ENCODE measurements at places on chromosomes 2 and 18. TPM values are rescaled to one million over a fixed set of nuclear protein-coding genes. Genes with fewer than 3 reads are reported as not detected.

The EML6 gene
- total RNA-seq, result 0.25 TPM

DNA sequence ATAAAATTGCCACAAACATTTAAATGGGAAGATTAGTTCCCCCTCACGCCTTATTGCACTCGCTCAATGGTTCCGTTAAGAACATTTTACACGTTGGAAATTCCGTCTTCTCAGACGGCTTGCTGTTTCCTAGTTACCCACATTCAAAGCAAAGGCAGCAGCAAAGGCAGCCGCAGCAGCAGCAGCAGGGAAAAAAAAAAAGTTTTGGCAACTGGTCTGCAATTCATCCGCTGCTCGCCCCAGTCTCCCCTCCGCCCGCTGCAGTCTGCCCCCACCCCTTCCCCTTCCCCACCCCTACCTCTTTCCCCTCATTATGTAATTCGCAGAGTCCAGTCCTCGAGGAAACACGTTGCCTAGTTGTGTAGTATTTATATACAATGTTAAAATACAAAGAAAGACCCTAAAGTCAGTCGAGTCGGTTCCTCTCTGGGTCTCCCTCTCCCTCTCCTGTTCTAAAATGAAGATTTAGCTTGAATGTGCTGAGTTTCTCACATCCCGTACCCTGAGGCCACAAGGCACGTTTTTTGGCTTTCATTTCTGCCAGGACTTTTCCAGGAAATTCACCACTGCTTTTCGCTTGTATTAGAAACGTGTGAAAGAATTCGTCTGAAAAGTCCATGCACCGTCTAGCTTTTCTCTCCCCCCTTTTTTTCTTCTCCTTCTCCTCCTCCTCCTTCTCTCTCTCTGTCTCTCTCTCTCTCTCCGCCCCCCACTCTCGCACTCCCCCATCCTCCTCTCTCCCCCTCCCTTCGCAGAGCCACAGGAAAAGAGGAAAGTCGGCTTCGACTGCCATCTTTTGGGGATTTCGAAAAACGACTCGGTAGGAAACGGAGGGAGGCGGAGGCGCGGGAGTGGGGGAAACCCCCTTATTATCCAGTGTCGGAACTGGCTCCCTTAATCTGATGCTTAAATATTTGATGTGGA is 140.0 kb downstream of the MEIS1 start:
- no peak overlapping the region for H3K27ac ChIP-seq
- H3K27me3 ChIP-seq, result peaks cover 56% of the 10 kb centered on the region
- H3K36me3 ChIP-seq, result no peaks in the 10 kb centered on the region
- no peak overlapping the region for H3K4me3 ChIP-seq
- peaks cover 4% of the 10 kb centered on the region for H3K4me1 ChIP-seq

DNA sequence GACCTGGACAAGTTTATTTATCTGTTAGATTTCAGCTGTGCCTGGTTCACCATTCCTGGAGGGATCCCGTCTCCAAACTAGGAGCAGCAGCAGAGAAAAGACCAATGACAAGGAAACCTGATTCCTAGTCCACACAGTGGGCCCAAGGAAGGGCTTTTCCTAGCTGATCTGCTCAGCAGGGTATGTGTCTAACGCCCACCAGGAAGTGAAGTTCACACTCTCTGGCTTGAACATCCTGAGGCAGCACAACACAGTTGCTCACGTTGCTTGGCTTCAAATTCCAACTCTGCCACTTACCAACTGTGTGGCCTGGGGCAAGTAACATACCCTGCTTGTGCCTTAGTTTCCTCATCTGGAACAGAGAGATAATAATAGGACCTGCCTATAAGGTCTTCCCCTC is 42.9 kb downstream of the XDH start:
- no peak overlapping the region for H3K4me3 ChIP-seq
- no peaks in the 10 kb centered on the region for H3K4me1 ChIP-seq
- no peaks in the 10 kb centered on the region for H3K36me3 ChIP-seq
- H3K27ac ChIP-seq, result no peak overlapping the region

The DIPK1C gene
- not detected for total RNA-seq

DNA sequence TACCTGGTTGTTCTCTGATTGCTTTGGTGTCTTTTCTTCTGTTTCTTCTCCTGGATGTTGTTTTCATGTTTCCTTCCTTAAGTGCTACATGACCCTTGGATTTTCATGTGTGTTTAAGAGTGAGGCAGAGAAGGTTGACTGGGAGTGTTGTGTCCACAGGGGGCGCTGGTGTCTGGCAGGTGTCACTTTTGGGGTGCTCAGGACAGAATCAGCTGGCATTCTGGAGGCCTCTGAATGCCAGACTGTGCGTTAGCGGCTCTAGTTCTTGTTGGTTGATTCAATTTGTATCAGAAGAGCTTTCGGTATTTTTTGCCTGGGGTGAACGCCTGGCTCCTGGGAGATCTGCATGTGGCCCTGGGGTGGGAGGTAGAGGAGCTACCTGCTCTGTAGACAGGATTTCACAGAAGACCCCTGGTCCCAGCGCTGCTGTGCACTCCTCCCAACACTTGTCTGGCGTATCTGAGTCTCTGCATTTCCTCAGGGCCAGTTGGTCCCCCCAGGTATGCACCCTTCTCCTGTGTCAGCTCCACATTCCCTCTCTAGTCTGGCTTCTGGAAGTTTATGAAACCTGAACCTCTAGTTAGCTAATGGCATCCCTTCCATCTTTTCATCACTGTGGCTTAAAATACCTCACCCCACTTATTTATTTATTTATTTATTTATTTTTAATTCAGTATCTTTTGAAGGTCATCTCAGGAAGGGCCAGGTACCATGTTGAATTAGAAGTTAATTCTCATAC is 1.1 kb downstream of the GREB1 start:
- H3K27me3 ChIP-seq, result peaks cover 20% of the 10 kb centered on the region
- DNase-seq, result no peak
- H3K27ac ChIP-seq, result no peak overlapping the region
- no peaks in the 10 kb centered on the region for H3K36me3 ChIP-seq

DNA sequence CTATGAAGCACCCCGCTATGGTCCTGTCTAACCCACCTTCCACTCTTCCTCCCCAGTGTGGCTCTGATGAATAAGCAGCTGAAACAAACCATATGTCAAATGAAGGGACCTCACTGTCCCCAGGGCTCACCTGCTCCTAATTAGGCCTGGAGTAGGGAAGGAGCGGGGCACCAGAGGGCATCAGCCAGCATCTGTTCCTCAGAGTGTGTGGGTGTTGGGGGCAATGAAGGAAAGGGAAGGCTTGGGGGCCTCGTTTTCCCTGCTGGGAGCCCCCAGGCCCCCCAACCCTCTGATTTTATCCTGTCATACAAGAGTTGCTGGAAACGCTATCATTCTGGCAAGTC is 274.7 kb downstream of the HAUS1 start:
- H3K4me3 ChIP-seq, result no peak overlapping the region
- no peak for DNase-seq
- H3K36me3 ChIP-seq, result no peaks in the 10 kb centered on the region
- no peaks in the 10 kb centered on the region for H3K4me1 ChIP-seq
- no peaks in the 10 kb centered on the region for H3K27me3 ChIP-seq

The MAP3K19 gene
- total RNA-seq, result not detected

GRCh38 chr18:32318581-32318980 is 128.7 kb downstream of the MEP1B start:
- no peaks in the 10 kb centered on the region for H3K36me3 ChIP-seq
- no peaks in the 10 kb centered on the region for H3K4me1 ChIP-seq
- no peak overlapping the region for H3K27ac ChIP-seq
- H3K4me3 ChIP-seq, result no peak overlapping the region
- H3K27me3 ChIP-seq, result peaks cover 5% of the 10 kb centered on the region

The TTC27 gene
- 44.9 TPM for total RNA-seq

The TCF7L1 gene
- 0.18 TPM for total RNA-seq

The C2orf80 gene
- total RNA-seq, result not detected

DNA sequence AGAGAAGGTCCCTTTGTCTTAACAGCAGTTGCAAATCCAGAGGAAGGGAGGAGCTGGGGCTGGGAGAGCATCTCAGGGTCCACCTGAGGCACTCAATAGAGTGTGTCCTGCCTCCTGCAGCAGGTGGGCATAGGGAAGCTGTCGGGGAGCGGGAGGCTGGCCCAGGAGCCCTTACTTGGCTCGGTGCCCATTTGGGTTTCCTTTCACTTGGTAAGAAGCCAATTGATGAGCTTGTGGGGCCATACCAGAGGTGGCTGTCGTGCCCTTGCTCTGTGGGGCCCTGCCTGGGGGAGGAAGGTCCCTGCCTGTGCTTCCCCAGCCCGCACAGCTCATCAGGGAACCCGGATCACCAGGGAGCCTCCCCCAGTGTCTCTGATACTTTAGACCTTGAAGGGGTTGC is 229.7 kb downstream of the DYSF start:
- no peak overlapping the region for H3K4me3 ChIP-seq
- H3K36me3 ChIP-seq, result no peaks in the 10 kb centered on the region
- no peak for DNase-seq
- no peaks in the 10 kb centered on the region for H3K4me1 ChIP-seq
- H3K27ac ChIP-seq, result no peak overlapping the region

- peaks cover 39% of the 10 kb centered on the region for H3K4me1 ChIP-seq
- H3K27ac ChIP-seq, result no peak overlapping the region
- H3K36me3 ChIP-seq, result peaks cover 7% of the 10 kb centered on the region
- no peak for DNase-seq
Observed at GRCh38 chr2:26767894-26768487, 3.9 kb downstream of the SLC35F6 start.

GRCh38 chr2:106153781-106154180 is 40.3 kb downstream of the UXS1 start:
- no peak overlapping the region for H3K27ac ChIP-seq
- DNase-seq, result no peak
- H3K27me3 ChIP-seq, result no peaks in the 10 kb centered on the region
- H3K4me3 ChIP-seq, result no peak overlapping the region

- H3K36me3 ChIP-seq, result no peaks in the 10 kb centered on the region
- no peak overlapping the region for H3K4me3 ChIP-seq
- DNase-seq, result no peak
- no peaks in the 10 kb centered on the region for H3K27me3 ChIP-seq
- H3K4me1 ChIP-seq, result no peaks in the 10 kb centered on the region
- H3K27ac ChIP-seq, result no peak overlapping the region
Observed at GRCh38 chr18:47724186-47724975, 206.1 kb downstream of the SMAD2 start.

GRCh38 chr2:95058989-95059641 is 33.6 kb downstream of the MAL start:
- peaks cover 4% of the 10 kb centered on the region for H3K36me3 ChIP-seq
- H3K4me3 ChIP-seq, result no peak overlapping the region
- H3K27me3 ChIP-seq, result no peaks in the 10 kb centered on the region
- no peak overlapping the region for H3K27ac ChIP-seq
- peaks cover 37% of the 10 kb centered on the region for H3K4me1 ChIP-seq

DNA sequence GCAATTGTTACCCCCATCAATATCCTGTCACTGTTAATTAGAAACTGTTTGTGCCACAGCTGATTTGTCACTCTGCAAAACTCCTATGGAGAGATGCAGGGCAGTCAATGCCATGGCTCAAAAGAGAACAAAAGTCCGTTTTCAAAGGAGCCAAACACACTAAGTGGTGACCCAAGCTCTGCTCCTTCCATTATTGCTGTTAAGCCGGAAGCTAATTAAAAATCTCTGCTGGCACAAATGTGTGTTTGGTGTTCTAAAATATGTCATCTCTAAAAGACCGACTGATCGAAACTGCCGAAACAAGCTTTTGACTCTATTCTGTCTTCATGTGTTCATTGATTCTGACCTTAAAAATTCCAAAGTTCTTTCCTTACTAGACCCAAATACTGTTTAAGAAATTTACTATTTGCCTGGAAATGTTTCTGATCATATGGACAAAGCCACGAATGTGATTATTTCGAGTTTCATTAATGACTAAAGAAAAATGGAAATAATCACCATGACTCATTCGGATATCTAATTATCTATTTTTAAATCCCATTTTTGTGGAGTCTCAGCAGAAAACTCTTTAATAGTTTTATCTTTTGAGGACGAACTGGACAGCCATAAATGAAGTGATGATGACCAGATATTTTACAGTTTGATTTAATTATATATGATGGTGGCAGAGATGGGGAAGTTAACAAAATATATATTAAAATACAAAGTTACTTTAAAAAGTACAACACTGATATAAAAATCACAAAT is 287.6 kb downstream of the SOCS6 start:
- no peak for DNase-seq
- no peak overlapping the region for H3K4me3 ChIP-seq
- no peaks in the 10 kb centered on the region for H3K36me3 ChIP-seq
- no peaks in the 10 kb centered on the region for H3K27me3 ChIP-seq

- H3K36me3 ChIP-seq, result no peaks in the 10 kb centered on the region
- DNase-seq, result no peak
- H3K27ac ChIP-seq, result no peak overlapping the region
- H3K4me3 ChIP-seq, result no peak overlapping the region
- peaks cover 10% of the 10 kb centered on the region for H3K27me3 ChIP-seq
Observed at GRCh38 chr2:168378960-168379669, 77.0 kb upstream of the CERS6 start.

DNA sequence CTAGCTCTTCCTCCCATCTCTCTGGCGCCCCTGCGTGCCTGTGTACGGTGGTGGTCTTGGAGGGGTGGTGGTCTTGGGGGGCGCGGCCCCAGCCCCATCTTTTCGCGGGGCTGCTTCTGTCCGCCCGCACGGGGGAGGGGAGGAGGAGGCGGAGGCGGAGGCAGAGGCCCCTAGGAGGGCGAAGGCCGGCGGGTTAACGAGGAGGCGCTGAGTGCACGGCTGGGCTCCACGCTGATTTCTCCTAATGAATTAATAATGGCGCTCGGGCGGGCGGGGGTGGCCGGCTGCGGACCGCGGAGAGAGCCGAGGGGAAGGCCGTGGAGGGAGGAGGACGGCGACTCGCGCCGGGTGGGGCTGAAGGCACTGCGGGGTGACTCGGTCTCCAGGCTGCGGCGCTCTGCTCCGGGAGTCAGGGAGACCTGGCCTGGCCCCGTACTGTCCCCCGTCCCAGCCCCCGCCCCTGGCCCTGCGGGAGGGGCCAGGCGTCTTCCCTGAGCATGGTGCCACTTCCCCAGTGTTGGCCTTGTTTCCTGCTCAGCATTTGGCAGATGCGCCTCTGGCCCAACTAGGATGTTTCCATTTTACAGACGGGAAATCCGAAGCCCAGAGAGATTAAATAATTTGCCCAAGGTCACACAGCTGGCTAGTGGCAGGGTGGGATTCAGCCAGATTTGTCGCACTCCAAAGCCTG is 6.0 kb downstream of the GAREM2 start:
- H3K4me3 ChIP-seq, result peak overlapping the region; percentile 56
- no peaks in the 10 kb centered on the region for H3K36me3 ChIP-seq
- H3K27me3 ChIP-seq, result peaks cover 41% of the 10 kb centered on the region
- H3K4me1 ChIP-seq, result peaks cover 10% of the 10 kb centered on the region

The OR6B2 gene
- not detected for total RNA-seq

The SLC9A4 gene
- total RNA-seq, result 0.09 TPM

The SCG2 gene
- total RNA-seq, result 0.07 TPM

- no peaks in the 10 kb centered on the region for H3K4me1 ChIP-seq
- H3K27ac ChIP-seq, result no peak overlapping the region
- no peak overlapping the region for H3K4me3 ChIP-seq
- DNase-seq, result no peak
Observed at GRCh38 chr2:142673836-142674235, 203.6 kb upstream of the KYNU start.
